ENCODE measurements at places on chromosomes 2 and 18.

- DNase-seq: peak; percentile 34
Measured at GRCh38 chr2:230723363-230723762, 10.7 kb downstream of the CAB39 start.

- DNase-seq: no peak
Measured at GRCh38 chr2:8487461-8487932, 194.4 kb upstream of the ID2 start.

DNA sequence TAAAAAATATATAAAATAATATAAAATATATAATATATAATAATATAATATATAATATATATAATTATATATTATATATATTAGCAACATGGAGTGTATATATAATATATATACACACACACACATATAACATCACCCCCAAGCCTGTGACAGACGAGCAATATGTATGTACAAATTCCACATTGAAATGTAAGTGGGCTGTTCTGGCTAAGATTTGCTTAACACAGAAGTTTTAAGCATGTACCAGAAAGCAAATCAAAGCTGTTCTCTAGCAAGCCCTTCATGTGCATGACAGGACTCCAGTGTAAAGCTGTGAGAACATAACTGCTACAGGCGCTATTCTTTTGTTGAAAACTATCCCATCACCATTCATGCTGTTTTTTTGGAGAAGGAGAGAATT, 261.7 kb upstream of the TNP1 start:
- DNase-seq: no peak

DNA sequence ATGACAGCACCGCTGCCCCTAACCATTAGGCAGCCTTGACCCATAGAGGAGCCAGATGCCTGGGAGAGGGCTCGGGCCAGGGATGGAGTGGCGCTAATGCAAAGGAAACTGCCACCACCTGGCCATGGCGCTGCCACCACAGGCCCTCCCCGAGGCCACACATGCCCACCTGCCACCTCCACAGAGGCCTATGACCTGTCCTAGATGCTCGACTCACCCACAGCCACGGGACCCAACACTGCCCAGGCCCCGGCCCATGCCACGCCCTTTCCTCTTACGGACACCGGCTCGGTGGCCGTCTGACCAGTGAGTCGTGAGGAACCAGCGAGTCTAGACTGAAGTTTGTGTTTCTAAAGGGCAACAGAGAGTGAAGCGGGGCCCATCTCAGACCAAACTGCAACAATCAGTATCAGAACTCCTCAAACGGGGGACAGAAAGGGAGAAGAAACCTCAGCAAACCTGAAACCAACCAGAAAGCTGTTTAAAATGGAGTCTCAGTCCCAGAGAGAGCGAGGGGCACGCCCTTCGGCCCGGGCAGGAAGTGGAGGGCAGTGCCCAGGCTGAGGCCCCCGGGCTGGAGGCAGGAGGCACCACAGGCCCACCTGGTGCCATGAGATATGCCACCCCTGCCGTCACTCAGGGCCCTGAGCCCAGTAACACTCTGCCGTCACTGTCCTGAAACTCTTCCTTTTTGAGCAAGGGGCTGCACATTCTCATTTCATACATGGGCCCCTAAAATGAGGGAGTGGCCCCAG, 711 bp downstream of the GPR17 start:
- no peak for DNase-seq

DNA sequence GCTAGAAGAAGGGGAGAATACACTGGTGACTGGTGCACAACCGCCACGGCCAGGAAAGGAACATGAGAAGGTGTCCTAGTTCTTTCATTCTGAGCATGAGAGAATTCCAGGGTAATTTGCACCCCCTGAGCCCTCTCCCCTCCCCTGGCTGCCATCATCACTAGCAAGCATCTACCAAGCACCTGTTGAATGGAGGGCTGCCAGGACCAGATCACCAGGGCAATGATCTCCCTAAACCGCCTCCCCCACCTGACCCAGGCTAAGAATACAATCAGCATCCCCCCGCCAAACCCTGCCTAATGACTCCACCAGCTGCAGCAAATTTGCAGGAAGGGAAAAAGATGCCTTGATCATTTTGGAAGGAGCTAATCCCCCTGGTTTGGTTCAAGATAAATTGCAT, 100.2 kb downstream of the STPG4 start:
- DNase-seq: no peak

GRCh38 chr18:1599196-1599595, 694.5 kb downstream of the ADCYAP1 start:
- no peak for DNase-seq

- DNase-seq: peak; percentile 38
Measured at GRCh38 chr2:54457323-54458023, 1.3 kb downstream of the SPTBN1 start.

DNA sequence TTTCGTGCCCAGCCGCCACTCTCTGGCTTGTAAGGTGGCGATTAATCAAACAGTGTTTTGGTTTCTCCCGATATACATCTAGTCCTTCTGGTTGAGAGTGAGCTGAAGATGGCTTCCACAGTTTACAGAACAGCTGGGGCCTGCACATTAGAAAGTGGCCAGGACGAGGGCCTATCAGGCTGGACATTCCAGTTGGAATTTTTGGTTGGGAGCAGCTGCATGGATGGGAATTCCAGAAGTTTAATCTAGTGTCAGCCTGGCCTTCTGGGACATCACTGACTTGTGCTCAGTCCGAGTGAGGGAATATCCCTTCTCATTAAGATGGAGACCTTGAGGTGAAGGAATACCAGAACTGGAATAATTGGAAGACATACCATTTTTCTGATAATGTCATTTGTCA, 118.1 kb upstream of the SIX2 start:
- no peak for DNase-seq

- DNase-seq: no peak
Measured at GRCh38 chr2:79887747-79888374, 375.0 kb downstream of the CTNNA2 start.

- no peak for DNase-seq
Measured at GRCh38 chr2:166410828-166411472, 35.2 kb upstream of the SCN9A start.

GRCh38 chr2:234164493-234165413, 114.3 kb downstream of the SPP2 start:
- DNase-seq: peak; percentile 48

DNA sequence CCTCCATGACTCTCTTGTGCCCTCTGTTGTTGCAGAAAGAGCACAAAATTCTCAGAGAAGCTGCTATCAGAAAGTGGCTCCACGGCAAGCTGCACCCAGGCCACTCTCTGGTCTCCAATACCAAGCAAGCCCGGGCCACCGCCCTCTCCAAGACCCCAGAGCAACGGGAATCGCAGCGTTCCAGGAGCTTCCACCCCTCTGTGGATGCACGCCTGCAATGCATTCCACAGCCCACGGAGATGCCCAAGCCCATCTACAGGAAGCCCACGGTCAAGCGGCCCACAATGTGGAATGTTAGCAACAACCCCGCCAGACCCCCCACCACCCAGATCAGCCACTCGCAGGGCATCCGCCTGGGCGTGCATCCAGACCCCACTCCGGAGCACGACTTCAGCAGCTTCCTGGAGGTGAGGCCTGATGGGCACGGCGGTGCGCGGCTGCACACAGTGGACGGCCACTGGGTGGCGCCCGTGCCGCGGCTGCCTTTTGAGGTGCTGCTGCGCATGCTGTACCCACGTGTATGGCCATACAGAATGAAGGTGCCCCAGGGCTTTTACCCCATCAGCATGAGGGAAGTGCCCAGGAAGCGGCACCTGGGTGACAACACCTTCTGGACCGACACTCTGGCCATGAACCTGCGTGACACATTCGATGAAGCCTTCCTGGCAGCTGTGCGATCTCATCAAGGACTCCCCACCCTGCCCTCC, 6.3 kb downstream of the ANKRD53 start:
- peak; percentile 87 for DNase-seq

- DNase-seq: no peak
Measured at GRCh38 chr2:12858786-12859185, 142.1 kb downstream of the TRIB2 start.

- DNase-seq: no peak
Measured at GRCh38 chr2:179619947-179620467, 241.4 kb downstream of the ZNF385B start.

GRCh38 chr2:104698276-104698675, 155.6 kb upstream of the POU3F3 start:
- no peak for DNase-seq
